ENCODE measurements at places on chromosomes 3 and 15.

GRCh38 chr15:62832231-62832630 is 210.3 kb upstream of the TPM1 start:
- no peak for ATAC-seq

GRCh38 chr3:126284258-126284904 is 72.8 kb downstream of the KLF15 start:
- no peak for ATAC-seq

- no peak for ATAC-seq
These were observed 296.9 kb upstream of the GADL1 start for GRCh38 chr3:31191354-31191753.

DNA sequence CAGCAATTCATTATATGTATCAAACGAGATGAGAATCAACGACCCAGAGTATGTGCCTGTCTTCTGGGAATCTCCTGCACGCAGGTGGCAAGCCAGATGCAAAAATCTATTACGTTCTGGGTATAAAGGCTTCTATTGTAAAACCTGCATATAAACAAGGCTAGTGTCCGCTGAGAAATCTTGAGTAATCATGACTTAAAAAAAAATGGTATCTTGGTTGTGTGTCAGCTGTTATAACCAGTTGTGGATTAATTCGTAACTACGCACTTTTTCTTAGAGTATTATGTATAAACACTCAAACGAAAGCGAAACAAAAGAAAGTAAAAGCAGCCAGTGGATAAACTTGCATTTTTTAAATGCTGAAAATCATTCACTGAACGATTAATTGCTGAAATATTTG is 509.1 kb downstream of the RSL24D1 start:
- ATAC-seq = no peak

- no peak for ATAC-seq
These were observed 502.0 kb upstream of the CFAP20DC start for GRCh38 chr3:59551834-59552233.

DNA sequence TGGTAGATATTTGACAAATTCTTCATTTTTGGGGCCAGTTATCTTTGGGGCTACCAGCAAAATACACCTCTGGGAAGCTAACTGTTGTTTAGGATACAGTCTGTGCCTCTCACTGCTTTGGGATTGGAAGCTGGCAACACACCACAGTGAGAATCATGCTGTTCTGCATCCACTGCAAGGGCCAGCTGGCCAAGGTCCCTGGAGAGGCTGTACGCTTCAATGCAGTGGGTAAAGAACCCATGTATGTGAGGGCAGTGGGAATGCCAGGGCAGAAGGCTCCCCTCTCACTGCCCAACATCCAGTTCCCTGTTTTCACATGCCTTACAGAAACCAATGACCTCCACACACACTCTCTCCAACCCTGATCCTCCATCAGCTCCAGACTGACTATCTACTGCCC is 20.1 kb downstream of the ZDHHC3 start:
- ATAC-seq = no peak

GRCh38 chr15:66006986-66007385 is 137.7 kb downstream of the RAB11A start:
- ATAC-seq = no peak

- no peak for ATAC-seq
These were observed 53.4 kb downstream of the IL20RB start for GRCh38 chr3:137011153-137011552.

DNA sequence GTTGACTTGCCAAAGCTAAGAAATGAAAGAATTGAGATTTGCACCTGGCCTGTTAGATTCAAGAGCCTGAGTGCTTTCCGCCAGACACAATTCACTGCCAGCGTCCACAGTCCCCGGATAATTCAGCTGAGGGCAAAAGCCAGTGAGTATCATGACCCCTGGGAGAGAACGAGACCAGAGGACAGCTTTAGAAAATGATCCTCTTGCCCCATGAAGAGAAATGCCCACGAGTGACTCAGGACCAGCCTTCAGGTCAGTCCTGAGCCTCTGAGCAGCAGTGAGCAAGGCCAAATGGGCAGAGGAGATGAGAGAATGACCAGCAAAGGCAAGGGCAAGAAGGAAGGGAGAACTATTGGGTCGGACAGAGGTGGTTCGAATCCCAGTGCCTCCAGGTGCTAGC is 273.5 kb downstream of the FAM43A start:
- no peak for ATAC-seq

DNA sequence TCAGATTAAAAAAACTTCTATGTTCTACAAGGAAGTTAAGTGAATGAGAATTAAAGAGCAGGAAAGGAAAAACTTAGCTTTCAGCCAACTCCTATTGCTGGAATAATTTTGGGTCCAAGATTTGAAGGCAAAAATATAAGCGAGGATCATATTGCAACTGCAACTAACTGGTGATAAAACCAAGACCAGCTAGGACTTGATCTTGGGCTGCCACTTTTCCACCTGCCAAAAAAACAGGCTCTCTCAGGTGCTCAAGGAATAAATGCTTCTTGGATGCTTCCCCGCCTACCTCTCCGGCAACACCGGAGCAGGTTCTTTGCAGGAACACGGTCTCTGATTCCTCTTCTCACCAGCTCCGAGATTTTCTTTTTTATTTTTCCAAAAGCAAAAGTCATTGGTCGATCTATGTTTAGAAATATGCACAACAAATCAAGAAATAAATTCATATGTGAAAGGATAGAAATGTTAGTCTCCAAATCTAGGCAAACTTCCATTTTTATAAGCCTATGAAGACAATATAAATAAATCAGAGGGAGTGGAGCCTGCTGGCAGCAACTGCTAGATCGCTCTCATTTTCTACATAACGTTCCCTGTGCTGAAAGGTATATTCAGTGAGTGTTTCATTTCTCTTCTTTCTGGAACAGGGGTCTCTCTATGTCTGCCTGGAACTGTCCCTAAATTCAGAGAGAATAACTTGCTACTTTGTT is 241.9 kb downstream of the NTRK3 start:
- ATAC-seq = no peak

GRCh38 chr3:73546961-73547360 is 77.8 kb downstream of the PDZRN3 start:
- no peak for ATAC-seq

GRCh38 chr3:99468918-99469317 is 169.5 kb upstream of the COL8A1 start:
- no peak for ATAC-seq

DNA sequence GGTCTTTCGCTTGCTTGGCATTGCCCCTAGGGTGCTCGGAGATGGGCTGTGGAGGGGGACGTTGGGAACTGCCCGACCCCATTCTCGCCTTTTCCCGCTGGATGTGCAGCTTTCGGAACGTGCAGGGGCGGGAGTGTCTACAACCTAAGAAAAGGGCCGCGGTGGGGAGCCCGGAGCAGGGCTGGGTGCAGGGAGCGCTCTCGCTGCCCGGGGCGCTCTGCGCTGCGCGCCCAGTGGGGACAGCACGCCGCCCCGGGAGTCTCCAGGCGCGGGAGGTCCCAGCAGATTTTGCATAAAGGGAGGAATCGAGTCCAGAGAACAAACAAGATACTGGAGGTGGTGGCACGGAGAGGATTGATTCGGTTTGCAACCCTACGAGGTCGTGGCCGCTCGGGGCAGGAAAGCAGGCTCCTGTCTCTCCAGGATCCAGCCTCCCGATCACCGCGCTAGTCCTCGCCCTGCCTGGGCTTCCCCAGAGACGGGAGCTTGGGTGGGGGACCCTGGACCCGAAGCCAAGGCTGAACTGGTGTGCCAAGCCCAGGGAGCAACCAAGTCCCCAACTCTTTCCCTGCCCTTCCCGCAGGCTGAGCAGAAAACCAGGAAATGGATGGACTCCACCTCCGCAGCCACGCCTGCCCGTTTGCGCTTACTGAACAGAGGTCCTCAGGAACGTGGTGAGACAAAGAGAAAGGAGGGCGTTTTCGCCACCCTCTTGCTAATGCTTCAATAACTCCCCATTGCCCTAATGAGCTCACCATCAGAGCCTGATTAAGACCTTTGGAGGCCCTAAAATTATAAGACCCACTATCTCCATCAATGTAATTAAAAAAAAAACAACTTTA is 59.7 kb downstream of the NOX5 start:
- ATAC-seq = peak; percentile 43
